ENCODE measurements at places on chromosomes 5 and 9.

DNA sequence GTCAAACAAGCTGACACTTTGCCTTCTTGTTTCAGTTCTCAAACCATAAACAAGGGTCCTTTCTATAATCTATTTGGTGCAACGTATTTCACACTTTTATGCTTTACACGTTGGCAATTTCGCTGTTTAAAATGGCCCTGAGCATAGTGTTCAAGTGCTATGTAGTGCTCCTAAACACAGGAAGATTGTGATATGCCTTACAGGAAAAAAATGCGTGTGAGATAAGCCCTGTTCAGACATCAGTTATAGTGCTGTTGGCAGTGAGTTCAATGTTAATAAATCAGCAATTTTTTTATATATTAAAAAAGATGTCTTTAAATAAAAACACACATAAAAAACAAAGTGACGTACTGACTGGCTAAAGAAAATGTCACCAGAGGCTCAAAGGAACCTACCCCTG lies 23.9 kb downstream of the CLINT1 start:
- no peak for DNase-seq

DNA sequence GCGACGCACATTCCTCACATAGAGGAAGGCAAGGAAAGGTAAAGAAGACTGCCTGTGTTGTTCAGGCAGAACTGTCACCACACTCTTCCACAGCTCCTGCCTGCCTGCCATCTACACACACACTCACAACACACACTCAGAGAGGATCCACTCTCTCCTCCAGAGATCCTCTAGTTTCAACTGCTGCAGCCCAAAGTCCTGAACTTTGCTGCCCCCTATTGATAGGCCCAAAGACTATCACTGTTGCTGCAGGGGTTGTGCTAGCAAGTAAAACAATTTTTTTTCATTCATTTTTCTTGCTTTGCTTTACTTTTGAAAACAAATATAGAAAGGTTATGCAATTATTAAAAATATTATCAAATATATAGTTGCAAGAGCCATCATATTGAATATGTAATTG lies 5.9 kb upstream of the CFAP90 start:
- peak; percentile 79 for DNase-seq

DNA sequence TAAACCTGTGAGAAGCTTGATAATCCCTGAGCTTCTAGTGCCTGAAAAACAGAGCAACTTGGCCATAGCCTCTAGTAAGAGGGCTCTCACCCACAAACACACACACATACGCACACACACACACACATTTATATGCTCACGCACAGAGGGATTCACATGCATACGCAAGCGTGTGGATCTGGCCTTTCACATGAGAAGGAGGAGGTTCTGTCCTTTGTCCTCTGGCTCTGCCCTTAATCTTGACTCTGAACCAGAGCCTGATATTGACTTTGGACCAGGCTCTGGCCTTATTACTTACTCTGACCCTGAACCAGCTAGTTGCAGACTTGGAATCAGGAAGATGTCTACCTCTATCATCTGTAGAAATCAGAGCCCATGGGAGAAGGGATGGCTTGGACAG lies 10.0 kb upstream of the P4HA2 start:
- no peak for DNase-seq

GRCh38 chr9:77952635-77953328 lies 78.8 kb downstream of the GNAQ start:
- DNase-seq = peak; percentile 61

DNA sequence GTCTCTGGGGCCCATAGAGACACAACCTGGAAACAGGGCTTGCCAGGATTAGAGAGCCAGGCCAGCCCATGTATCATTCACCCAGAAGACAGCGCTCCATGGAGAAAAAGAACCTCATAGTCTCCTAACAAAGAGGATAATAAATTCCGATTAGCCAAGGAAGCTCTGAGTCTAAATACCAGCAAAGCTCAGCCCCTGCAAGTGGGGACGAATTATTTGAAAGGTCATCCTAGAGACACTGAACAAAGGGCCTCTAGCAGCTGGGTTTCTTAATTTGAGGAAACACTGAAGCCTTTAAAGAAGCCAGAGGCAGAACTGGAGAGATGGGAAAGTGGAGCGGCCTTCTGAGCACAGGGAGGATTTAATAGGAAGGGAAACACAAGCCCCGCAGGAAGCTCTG lies 287.1 kb upstream of the ZNF462 start:
- DNase-seq = no peak
